ENCODE measurements at places on chromosomes 16 and 17.

DNA sequence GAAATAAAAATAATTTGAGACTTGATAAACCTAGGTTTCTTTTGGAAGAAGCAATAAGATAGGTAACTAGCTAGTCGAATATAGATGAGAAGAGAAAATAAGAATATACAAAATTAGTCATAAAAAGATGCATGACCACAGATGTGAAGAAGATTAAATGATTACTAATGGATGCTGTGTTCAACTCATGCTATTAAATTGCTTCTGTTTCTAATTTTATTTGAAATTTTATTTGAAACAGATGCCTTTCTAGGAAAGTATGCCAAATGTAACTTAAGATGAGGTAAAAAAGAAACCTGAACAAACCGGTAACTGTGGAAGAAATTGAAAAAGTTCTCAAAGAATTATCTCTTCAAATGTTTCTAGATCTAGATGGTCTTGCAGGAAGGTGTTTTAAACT lies 91.6 kb downstream of the OR1D5 start:
- no peak for DNase-seq

DNA sequence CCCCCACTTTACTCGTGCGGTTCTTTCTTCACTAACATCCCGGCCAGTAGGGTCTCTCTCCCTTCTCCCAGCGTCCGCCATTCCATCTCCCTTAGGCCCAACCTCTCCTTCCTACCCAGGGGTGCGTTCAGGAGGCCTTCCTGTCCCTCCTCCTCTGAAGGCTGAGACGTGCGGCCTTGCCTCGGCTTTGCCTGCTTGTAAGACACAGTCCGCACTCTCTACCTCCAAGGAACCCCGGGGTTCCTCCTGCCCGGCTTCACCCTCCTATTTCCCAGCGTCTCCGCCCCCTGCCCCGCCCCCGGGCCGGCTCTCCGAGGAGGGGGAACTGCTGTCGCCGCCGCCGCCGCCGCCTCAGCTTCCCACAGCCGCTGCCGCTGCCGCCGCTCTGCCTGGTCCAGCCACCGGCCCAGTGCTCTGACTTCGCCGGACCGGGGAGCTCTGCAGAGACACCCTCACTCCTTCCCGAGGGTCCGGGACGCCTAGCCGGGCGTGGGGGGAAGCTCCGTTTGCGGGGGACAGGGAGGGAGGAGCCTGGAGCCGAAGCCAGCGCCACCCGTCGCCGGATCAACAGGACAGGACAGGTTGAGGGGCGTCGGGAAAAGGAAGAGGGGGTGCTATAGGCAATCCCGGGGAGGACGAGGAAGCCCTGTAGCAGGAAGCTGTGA lies 1.2 kb upstream of the FGF11 start:
- DNase-seq = peak; percentile 63

DNA sequence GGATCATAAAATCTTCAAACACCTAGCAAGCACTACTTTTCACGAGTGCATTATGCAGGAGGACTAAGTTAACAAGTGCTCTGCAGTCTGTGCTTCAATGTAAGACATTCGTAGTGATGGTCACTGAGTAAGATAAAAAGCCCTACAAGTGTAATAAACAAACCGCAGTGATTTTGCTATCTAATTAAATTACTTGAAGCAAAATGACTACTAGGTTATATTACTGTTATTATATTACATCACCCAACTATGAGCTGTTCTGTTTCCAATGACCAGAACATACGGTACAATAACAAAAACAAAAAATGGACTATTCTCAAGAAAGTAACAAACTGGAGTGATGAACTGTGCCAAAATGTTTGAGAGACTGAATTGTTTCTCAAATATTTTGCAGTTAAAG lies 11.2 kb downstream of the KLHL10 start:
- DNase-seq = no peak

GRCh38 chr16:29825145-29826044 lies 5.1 kb downstream of the MVP start:
- DNase-seq = no peak

DNA sequence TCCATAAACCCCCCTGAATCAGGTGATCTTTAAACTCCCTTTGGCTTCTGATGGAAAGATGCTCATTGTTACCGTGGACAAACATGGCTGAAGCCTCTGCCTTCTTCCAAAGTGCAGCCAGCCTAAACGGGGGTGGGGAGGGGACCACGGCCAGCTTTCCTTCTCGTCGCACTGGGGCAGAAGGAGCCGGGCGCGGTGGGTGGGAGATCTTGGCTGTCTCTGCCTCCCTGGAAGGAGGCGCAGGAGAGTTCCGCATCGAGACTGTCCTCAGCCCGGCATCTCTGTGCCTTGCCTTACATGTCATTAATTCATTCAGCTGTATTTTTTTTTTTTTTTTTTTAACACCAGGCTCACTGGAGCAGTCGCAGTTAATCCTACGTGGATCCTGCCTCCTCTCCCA lies 163.3 kb upstream of the PLCG2 start:
- no peak for DNase-seq

DNA sequence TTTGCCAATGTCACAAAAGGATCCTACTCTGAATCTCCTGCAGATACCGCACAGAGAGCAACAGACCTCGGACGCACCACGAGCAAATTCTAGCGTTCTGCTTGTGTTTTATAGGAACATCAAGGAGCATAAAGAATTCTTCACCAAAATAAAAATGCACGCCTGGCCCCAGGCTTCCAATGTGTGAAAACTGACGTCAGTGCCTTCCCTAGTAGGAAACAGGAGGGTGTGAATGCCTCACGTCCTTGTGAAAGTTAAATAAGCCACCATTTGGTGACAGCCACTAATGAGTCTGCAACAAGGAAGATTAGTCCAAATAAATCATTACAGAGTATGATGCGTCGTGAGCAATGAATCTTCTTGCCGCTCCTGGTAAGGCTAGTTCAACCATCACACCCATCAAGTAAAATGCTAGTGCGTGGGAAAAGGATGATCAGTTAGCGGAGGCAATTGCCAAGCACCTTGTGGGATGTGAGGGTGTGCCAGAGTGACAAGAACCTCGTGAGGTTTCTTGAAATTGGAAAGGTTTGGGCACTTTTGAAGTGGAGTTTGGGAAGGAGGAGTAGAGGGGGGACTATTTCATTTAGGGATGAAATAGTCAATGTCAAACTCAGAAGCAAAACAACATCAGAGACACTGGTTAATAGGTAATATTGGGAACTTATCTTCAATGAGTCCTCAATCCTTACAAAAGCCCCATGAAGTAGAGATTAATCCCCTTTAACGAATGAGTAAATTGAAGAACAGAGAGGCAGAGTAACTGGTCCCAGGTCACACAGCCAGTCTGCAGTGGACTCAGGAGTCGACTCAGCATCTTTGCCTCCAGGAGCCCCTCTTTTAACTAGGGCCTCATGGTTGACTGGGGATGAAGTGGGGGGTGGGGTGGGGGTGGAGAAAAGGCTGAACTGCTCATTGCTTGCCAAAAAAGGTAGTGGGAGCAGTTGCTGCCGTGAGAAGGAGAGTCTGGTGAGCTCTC lies 238.8 kb downstream of the SLC39A11 start:
- DNase-seq = no peak

- DNase-seq = no peak
These were observed 167.1 kb upstream of the MAF start for GRCh38 chr16:79767421-79768275.

DNA sequence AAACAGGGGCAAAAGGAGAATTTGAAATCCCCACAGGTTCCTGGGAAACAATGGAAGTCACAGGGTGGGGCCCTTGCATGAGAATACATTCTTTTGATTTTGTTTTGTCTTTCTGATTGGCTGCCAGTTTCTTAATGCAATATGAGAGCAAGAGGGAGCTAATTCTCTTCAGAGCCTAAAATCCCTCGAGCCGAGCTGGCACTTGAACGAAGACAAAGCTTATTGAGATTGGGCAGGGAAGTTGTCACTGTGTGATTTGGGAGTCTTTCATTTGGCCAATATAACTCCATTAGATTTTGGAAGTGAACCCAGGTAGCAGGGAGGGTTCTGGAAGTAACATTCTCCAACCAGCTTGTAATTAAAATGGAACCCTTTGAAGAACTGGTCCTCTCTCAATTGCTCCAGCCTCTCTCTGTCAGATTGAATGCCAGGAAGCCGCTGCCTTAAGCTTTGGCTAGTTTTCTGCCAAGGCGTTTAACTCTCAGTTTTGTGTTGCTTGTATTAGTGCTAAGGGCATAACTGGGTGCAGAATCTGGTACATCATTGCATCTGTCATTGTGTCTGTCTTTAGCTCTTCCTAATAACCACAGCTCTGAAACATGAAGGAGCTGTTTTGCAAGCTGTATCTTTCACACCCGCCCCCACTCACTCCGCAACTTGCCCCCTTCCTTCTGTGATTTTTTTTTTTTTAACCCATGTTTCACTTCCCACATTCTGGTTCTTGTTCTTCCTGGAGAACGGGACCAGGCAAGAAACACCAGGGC lies 272.0 kb downstream of the MAF start:
- DNase-seq = peak; percentile 82

- DNase-seq = peak; percentile 8
These were observed 919.1 kb upstream of the EEF2KMT start for GRCh38 chr16:6016530-6017184.

DNA sequence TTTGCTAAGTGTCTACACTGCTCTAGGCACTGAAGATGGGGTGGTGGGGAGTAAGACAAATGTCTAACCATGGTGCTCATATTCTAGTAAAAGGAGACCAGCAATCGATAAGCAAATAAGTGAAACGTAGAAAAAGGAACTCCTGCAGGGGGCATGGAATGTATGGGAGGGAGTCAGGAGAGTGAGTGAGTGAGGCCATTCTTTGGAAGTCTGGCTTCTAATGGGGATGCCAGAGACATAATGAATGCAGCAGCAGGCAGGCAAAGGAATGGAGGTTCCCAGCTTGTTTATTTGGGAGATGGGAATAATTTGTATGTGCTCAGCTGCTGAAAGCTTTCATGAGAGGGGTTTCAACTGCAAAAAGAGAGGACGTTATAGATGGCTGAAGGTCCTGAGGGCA lies 216.4 kb upstream of the DYNLRB2 start:
- DNase-seq = no peak

DNA sequence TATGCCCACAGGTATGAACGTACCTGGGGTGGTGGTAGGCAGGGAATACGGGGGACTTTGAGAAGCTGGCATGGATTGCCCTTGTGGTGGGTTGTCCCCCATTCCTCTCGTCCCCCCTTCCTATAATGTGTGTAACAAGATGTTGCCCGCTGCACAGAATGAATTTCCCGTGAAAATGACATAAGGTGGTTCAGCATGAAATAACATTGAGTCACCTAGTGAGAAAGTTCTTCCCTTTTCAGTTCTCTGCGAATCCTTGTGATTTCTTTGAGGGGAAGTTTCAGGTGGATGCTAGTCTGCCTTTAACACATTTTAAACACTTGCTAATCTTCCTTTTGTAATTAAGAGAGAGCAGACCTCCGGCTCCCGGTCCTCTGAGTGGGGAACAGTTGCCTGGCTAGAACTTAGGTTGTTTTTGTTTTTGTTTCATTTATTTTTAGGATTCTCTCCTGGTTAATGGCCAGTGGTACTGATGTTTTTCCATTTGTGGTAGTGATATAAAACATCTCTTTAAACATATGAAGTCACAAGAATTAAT lies 58.9 kb downstream of the RAP1GAP2 start:
- DNase-seq = peak; percentile 34

- DNase-seq = no peak
These were observed 130.9 kb downstream of the ANKRD11 start for GRCh38 chr16:89359264-89360147.

GRCh38 chr16:89192956-89193575 lies 7.3 kb downstream of the SLC22A31 start:
- peak; percentile 70 for DNase-seq

DNA sequence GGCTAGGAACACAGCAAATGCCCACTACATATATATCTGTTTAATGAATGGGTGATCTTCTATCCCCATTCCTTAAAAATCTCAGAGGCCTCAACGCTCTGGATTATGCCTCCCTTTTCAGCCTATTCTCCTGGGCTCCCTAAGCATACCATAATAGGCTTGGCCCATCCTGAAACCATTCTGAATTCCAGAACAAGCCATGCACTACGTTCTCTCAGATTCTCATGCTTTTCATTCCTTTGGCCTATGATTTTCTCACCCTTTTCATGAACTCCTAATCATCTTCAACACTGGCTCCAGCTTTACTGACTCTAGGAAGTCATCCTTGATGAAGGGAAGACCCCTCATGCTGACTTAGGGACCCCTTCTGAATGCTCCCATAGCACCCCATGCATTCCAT lies 71.1 kb downstream of the RPGRIP1L start:
- DNase-seq = no peak

GRCh38 chr16:73951481-73951880 lies 345.1 kb upstream of the PSMD7 start:
- DNase-seq = no peak

DNA sequence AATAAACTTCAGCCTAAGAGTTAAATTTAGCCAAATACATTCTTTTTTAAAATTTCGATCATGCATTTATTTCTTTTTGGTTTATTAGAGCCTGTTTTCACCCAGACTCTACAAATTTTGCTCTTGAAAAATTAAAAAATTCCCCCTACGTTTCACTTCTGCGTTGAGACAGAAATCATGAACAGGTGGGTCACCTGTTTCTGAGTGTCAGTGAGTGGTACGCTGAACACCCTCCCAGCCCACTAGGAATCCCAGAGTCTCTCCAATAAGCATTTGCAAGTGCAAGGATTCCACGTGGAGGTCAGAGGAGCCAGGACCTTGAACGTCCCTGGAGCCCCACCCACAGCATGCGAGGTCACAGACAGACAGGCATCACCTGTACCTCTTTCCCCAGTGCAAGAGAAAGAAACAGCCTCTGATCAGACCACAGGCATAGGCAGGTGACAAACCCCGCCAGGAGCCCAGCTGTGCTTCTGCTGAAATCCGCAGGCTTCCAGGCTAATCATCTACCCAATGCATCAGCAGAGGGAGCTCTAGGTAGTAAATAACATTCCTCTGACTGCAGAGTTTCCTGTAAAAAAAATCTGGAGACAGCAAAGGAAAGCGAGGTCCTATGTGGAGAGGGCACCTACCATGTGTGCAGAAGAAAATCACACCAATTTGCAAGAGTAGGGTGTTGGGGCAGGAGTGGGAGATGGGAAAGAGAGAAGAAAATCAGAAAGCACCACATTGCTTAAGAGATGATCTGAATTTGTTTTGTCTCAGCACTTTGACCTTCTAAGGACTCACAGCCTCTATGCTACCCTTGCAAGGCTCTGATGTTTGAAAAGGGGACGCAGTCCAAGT lies 5.9 kb upstream of the XYLT1 start:
- DNase-seq = peak; percentile 38

DNA sequence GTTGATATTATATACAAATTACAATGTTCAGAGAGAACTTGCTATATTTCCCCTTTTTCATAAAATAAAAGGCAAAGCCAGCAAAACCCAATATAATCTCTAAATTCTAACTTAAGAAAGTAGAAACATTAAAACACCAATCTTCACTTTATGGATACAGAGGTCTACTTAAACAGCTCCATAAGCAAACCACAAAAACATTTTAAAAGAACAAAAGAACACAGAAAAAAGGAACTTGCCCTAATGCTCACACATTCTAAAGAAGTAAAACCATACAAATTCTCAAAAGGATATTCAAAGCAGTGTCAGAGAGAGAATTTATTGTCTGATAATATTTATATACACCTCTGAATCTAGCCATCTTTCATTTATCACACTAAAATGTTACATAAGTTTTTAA lies 606 bp downstream of the ABCA10 start:
- DNase-seq = peak; percentile 15

GRCh38 chr16:27217256-27217655 lies 13.9 kb downstream of the KDM8 start:
- DNase-seq = no peak

GRCh38 chr17:44804302-44805089 lies 25.6 kb downstream of the GJC1 start:
- no peak for DNase-seq

Measured in suppressor macrophage (primary cell).